ENCODE measurements at places on chromosomes 7 and 10. TPM values are rescaled to one million over a fixed set of nuclear protein-coding genes. Genes with fewer than 3 reads are reported as not detected.

GRCh38 chr7:46970476-46970875, 611.4 kb downstream of the TNS3 start:
- no peaks in the 10 kb centered on the region for H3K27me3 ChIP-seq
- H3K4me3 ChIP-seq, result no peak overlapping the region
- H3K36me3 ChIP-seq, result no peaks in the 10 kb centered on the region
- peaks cover 24% of the 10 kb centered on the region for H3K4me1 ChIP-seq
- no peak for DNase-seq

DNA sequence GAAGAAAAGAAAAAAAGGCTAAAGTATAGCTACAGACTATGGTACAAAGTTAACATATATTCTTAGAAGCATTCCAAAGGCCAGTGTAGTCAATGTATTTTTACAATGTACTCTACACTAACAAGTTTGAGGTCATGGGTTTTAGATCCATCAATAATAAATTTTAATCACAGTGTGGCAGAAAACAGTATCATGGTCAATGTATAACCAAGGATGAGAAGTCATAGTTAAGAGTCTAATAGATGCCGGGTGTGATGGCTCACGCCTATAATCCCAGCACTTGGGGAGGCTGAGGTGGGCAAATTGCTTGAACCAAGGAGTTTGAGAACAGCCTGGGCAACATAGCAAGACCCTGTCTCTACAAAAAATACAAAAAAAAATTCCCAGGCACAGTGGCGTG, 53.1 kb downstream of the SLC16A12 start:
- no peak overlapping the region for H3K4me3 ChIP-seq
- DNase-seq, result no peak
- no peaks in the 10 kb centered on the region for H3K27me3 ChIP-seq
- peak overlapping the region; percentile 76 for H3K27ac ChIP-seq
- H3K4me1 ChIP-seq, result peaks cover 15% of the 10 kb centered on the region

LRRC4 gene
- total RNA-seq, result 0.39 TPM

DNA sequence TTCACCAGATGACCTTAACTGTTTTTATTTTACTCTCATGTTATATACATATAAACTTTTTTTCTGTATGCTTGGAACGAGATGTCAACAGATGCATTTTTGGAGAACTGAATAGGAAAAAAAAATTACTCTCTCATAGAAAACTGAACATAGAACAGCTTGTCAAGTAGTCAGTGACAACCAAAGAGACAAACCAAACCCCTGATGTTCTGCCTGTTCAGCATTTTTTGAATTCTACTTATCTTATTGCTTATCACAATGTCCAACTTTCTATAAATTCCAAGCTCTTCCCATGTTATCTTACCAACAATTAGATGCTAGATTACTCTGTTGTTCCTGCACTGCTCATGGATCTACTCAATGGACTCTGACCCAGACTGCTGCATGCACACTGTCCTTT, 95.2 kb downstream of the VPS41 start:
- no peaks in the 10 kb centered on the region for H3K4me1 ChIP-seq
- no peaks in the 10 kb centered on the region for H3K27me3 ChIP-seq
- H3K27ac ChIP-seq, result no peak overlapping the region
- H3K4me3 ChIP-seq, result no peak overlapping the region
- H3K36me3 ChIP-seq, result no peaks in the 10 kb centered on the region

VWA2 gene
- total RNA-seq, result 0.48 TPM

- DNase-seq, result no peak
- H3K4me3 ChIP-seq, result no peak within 1 kb of the TSS
- H3K27me3 ChIP-seq, result no peaks in the 10 kb centered on the region
- H3K36me3 ChIP-seq, result no peaks in the 10 kb centered on the region
- H3K4me1 ChIP-seq, result no peaks in the 10 kb centered on the region
These were observed at the start of gene KCNIP2 for GRCh38 chr10:101843032-101844021. KCNIP2 (minus strand) TSS chr10:101843800; CDS start chr10:101843568, 232 bp downstream.

SH2B2 gene
- total RNA-seq, result 12.1 TPM

DNA sequence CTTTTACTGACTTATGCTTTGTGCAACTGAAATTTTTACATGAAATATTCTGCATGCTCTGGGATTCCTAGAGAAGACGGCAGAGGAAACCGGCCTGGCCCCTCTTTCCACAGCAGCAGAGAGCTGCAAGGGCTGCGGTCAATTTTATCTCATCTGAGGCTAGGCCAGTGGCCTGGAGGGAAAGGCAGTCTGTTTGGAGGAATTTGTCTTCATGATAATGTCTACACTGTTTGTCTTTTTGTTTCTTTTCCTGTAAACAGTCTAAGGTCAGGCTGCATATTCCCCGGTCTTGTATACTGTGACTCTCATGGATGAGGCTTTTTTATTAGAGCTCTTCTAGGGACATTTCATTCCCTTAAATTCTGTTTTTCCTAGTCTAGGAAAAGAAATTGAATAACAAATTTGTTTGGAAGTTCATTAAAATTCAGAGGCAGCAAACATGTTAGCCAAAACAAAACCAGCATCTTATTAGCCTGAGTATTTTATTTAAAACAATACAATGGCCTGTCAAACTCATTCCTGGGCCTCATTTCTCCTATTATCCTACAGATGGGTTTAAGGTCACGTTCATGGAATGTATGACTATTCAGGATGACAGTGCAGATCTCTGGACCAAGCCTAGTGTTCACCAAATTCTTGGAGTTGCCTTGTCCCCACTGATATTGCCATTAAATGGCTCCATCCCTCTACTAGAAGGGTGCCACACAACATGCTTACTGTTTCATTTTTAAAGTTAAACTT, 26.4 kb downstream of the LAMB4 start:
- peaks cover 32% of the 10 kb centered on the region for H3K4me1 ChIP-seq
- no peak for DNase-seq
- H3K27me3 ChIP-seq, result no peaks in the 10 kb centered on the region

- H3K27me3 ChIP-seq, result no peaks in the 10 kb centered on the region
- DNase-seq, result no peak
- no peaks in the 10 kb centered on the region for H3K4me1 ChIP-seq
- no peak overlapping the region for H3K4me3 ChIP-seq
- no peak overlapping the region for H3K27ac ChIP-seq
- 0 out of 2 replicates have a peak, but pooled peaks cover 9% of the 10 kb centered on the region for H3K36me3 ChIP-seq
These were observed 18.5 kb downstream of the AGR2 start for GRCh38 chr7:16786257-16786656.

DNA sequence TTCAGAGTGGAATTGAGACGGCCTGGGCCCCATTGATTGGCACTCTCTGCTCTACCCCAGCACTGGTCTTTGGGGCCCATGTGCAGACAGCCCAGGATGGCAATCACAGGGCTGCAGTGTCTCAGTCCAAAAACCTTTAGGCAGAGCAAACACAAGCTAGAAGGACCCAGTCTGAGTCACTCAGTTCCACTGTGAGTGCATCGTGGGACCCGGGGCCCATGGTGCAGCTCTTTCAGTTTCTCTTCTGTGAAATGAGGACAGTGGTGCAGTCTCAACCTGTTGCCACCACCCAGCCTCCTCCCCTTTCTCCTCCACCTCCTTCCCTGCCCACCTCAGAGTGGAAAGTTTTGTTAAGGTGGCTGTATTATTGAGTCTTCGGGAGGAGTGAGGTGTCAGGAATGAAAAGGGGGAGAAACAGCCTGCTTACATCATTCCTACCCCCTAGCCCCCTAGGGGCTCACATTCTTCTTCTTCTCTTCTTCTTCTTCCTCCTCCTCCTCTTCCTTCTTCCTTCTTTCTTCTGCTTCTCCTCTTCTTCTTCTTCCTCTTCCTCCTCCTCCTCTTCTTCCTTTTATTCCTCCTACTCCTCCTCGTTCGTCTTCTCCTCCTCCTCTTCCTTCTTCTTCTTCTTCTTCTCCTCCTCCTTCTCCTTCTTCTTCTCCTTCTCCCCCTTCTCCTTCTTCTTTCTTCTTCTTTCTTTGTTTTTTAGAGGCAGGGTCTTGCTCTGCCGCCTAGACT, 19.5 kb upstream of the CARD11 start:
- no peaks in the 10 kb centered on the region for H3K36me3 ChIP-seq
- no peaks in the 10 kb centered on the region for H3K4me1 ChIP-seq
- H3K27ac ChIP-seq, result no peak overlapping the region
- DNase-seq, result no peak
- no peak overlapping the region for H3K4me3 ChIP-seq

DNA sequence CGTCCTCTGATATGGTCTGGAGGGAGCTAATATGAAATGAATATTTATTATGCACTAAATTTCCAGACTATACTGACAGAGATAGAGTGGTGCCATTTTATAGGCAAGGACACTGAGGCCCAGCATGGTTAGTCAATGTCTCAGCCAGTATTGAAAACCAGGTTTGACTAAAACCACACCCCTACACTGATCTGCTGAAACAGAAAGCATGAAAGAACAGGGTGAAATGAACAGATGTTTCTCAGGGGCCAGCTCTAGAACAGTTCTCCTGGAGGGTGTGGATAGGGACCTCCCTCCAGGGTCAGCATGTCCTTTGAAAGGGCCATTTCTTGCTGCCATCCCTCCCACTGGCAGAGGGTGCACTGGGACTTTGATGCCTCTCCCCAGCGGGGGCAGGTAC, 700.5 kb downstream of the GRID1 start:
- no peaks in the 10 kb centered on the region for H3K27me3 ChIP-seq
- H3K36me3 ChIP-seq, result no peaks in the 10 kb centered on the region
- no peaks in the 10 kb centered on the region for H3K4me1 ChIP-seq
- no peak overlapping the region for H3K4me3 ChIP-seq
- H3K27ac ChIP-seq, result no peak overlapping the region
- DNase-seq, result no peak

- H3K27ac ChIP-seq, result no peak overlapping the region
- no peaks in the 10 kb centered on the region for H3K27me3 ChIP-seq
- no peaks in the 10 kb centered on the region for H3K36me3 ChIP-seq
- no peaks in the 10 kb centered on the region for H3K4me1 ChIP-seq
These were observed 159.9 kb downstream of the CAMK1D start for GRCh38 chr10:12509016-12509793.

GPR158 gene
- 9.0 TPM for total RNA-seq

DNA sequence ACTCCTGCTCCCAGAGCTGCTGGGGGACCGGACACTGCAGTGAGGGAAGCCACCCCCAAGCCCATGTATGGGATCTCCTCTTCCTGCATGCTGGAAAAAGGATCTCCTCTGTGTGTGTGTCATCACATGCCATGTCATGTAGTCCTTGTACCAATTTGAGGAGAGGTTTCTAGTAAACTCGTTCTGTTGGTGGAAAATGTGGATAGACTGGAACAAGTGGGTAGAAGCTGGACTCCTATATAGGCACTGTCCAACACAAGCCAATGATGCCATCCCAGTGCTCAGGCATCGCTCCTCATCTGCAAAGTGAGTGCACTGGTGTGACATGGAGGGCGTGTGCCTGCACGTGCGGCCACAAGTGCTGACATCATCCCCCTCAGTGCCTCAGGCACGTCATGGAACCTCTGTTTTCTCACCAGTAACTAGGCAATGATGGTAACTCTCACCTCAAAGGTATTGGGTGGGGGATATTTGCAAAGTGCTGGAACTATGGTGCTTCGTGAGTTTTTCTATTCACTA, 19.3 kb downstream of the MYO1G start:
- H3K27me3 ChIP-seq, result no peaks in the 10 kb centered on the region
- H3K4me3 ChIP-seq, result no peak overlapping the region
- DNase-seq, result peak; percentile 74
- H3K27ac ChIP-seq, result no peak overlapping the region
- peaks cover 9% of the 10 kb centered on the region for H3K4me1 ChIP-seq

DNA sequence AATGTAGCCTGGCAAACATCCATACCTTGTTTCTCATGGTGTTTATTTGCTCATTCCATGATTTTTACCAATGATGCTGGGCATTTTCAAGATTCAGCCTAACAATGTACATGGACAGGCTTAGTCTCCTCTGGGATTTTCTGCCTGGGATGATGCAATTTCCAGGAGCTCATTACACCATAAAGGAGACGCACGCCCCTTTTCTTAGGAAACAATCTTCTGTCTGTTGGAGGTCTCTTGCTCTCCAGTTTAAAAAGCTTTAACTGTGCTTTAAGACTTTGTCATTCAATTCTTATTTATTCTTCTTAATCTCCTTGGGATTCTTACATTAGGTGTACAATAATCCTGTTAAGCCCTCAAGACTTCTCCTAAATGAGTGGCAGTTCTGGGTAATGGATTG, 150.3 kb upstream of the NRP1 start:
- H3K27ac ChIP-seq, result no peak overlapping the region
- H3K36me3 ChIP-seq, result no peaks in the 10 kb centered on the region
- no peaks in the 10 kb centered on the region for H3K27me3 ChIP-seq
- no peaks in the 10 kb centered on the region for H3K4me1 ChIP-seq
- H3K4me3 ChIP-seq, result no peak overlapping the region

GRCh38 chr7:148699782-148700629, 1.3 kb downstream of the CUL1 start:
- peak; percentile 57 for DNase-seq
- no peaks in the 10 kb centered on the region for H3K27me3 ChIP-seq
- H3K36me3 ChIP-seq, result no peaks in the 10 kb centered on the region
- peak overlapping the region; percentile 79 for H3K27ac ChIP-seq

GRCh38 chr7:114508086-114508485, 93.5 kb downstream of the FOXP2 start:
- DNase-seq, result no peak
- H3K27me3 ChIP-seq, result no peaks in the 10 kb centered on the region
- H3K36me3 ChIP-seq, result no peaks in the 10 kb centered on the region
- no peak overlapping the region for H3K27ac ChIP-seq
- H3K4me1 ChIP-seq, result no peaks in the 10 kb centered on the region

HKDC1 gene
- total RNA-seq, result 173 TPM

SEMA3E gene
- total RNA-seq, result 2.1 TPM

DNA sequence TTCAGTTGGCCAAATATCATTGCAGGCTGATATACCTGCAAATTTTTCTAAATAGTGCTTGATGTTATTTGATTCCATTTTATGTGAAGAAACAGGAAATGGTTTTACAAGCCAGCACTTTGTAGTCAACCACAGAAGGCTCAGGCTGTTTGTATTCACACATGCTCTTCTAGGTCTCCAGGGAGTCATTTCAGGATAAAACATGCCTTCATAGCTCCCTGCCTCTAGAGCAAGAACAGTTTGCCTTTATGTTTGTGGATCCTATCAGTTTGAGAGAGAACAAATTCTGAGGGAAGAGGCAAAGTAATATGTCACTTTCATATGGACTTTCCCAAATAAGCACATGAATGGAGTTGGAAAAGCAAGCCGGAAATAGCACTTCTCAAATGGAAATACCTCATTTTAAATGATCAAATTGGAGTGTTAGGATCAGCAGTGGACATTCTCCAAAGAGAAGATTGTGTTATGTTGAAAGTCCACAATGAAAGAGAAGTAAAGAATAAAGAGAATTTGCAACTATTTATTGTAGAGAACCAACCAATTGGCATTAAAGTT, 277.6 kb downstream of the KCND2 start:
- H3K4me1 ChIP-seq, result no peaks in the 10 kb centered on the region
- H3K27me3 ChIP-seq, result no peaks in the 10 kb centered on the region
- no peak overlapping the region for H3K4me3 ChIP-seq

ADAM12 gene
- 16.8 TPM for total RNA-seq

RBP3 gene
- not detected for total RNA-seq

CAMK1D gene
- total RNA-seq, result 8.8 TPM

MMRN2 gene
- total RNA-seq, result 12.1 TPM

Measured in PC-9 (cell line).